ENCODE measurements at places on chromosomes 3 and 15.

GRCh38 chr3:27717200-27717852 is 4.8 kb downstream of the EOMES start:
- no peak for DNase-seq

DNA sequence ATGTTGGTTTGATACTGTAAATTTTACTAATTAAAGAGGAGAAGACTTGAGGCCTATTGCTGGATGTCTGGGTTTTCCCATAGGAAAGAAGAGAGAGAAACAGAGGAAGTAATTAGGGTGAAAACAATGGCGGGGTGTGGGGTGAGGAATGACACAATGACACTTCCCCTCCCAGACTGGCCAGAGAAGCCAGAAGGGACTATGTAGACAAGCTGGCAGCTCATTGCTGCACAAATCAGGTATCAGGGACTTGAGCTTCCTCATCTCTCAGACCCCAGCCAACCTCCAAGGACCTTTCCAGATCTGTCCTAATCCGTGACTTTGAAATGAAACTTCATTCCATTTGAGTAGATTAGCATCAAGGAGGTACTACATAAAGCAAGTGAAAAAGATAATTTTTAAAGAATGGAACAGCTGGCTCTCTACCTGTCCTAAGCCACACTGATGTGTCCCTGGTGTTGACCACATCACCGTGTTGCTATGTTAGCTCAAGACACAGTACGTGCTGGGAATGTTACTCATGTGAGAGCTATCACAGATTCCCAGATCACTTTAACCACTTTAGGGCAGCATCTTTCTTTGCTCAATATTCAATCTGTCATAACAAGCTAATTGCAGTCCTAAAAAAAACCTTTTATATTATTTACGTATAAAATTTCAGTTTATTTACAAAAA is 22.2 kb downstream of the TMEM212 start:
- no peak for DNase-seq

DNA sequence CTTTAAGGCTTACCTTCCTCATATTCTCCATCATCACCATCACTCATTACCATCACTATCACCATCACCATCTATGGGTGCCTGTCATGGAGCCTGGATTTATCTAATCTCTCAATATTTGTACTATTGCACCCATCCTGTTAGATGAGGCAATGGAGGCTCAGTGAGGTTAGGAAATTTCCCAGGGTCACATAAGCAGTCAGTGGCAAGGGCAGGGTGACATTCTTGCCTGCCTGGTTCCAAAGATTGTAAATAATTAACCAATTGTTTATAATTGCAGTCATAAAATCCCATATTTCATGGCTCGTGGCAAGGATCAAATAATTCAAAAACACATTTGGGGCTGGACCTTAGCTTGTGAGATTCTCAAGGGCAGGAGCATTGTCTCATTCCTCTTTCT is 55.2 kb downstream of the MGLL start:
- no peak for DNase-seq

GRCh38 chr3:117531078-117531767 is 821.6 kb downstream of the TUSC7 start:
- DNase-seq, result no peak

DNA sequence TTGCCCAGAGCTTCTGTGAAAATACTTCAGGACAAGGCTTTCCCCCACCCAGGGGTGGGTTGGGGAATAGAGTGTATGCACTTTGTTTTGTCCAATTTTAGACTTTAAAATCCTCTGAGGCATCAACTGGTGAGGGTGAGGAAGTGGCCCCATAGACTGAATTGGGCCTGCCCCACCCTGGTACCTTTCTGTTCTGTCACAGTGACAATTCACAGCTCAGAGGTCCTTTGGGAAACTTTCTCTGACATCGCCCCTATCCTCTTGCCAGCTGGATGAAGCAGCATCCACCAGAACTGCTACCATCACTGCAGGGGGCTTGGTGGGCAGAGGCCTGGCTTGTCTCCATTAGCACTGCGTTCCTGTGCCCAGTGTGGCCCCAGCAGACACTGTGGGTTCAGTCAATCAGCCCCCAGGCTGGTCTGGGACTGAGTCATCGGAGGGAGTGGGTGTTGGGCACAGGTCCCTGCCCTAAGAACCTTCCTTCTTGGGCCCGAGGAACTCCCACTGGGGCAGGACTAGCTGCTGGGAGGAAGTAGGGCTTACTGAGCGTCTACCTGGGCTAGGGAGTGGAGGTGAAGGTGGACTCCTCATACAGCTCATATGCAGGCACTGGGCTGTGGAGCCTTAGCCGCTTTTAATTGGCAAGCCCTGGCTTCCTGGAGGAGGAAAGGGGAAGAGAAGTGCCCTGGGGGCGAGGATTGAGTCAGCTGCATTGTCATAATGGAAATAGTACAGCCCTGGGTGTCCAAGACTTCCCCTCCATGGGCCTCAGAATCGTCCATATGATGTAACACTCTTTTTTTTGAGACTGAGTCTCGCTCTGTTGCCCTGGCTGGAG is 1.5 kb upstream of the PPM1M start:
- no peak for DNase-seq

DNA sequence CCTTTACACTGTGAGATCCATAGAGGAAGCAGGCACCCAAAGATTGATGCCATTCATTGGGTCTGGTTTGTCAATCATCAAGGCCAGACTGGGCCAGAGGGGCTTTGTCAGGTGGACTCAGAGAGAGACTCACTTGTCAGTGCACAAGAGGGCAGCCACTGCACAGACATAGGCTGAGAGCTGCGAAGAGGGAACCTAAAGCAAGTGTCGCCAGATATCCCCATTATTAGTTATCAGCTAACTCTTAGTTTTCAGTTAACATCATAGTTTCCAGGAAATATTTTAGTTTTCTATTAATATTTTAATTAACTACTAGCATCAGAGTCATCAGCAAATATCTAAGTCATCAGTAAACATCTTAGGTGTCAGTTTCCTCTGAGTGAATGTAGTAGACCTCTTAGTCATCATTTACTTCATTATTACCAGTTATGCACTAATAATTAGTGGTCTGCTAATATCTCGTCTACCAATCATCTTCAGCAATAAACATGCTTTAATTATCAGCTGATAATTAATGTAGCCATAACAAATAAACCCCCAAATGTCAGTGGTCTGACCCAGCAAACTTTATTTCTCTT is 41.7 kb upstream of the LIMD1 start:
- no peak for DNase-seq

DNA sequence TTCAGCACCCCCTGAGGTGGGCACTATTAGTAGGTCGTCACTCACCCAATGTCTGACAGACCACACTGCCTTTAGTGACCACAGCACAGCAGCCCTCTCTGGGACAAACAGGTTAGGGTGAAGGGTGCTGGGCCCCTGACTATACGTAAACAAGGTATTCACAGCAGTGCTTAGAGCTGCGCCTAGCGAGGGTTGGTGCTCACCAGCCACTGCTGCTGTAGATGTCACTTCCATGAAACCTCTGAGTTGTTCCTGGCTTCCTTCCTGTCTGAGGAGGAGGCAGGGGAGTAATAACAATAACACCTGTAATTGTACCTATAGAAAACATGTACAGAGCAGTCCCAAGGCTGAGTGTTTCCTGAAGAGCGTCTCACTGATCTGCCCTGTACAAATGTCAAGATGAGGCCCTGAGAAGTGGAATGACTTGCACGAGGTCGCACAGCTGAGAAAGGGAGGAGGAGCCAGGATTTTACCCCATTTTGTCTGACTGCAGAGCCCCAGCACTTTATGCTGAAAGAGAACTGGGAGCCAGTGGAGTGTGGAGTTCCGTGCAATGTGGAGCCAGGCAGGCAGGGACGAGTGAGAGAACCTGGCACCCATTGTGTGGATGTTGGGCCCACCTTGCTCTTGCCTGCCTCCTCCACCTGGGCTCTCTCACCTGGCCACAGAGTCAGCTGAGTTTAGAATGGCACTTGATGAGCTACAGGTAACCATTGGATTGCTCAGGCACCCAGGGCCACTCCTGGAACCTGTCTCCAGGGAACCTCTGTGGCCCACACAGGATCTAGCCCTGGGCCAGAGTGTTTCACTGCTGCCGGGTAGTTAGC is 93.8 kb downstream of the DNAJB8 start:
- no peak for DNase-seq

DNA sequence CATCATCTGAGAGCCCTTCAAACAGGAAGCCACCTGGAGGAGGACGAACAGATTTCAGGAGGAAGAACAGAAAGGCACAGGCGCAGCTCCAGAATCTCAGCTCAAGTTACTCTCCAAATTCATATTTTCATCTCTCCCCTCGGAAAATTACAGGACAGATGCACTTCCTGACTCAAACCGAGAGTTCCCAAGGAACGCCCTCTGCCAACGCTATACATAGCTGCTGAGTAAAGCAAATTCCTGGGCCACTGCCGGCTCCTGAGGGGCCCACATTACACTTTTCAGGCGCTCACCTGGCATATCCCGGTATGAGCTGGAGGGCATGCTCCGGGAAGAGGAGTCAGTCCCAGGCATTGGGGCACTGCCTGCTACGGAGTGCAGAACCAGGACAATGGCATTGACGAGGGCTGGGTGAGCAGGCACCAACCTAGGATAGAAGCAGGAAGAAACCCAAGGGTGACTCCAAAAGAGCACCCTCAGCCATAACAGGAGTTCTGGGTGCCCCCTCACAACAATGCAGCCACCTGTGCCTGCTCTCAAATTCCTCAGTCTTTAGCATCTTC is 11.2 kb downstream of the UBL7 start:
- no peak for DNase-seq

GRCh38 chr3:21517184-21517583 is 233.8 kb downstream of the ZNF385D start:
- no peak for DNase-seq

- no peak for DNase-seq
Measured at GRCh38 chr15:84947947-84948830, 33.5 kb upstream of the PDE8A start.

All from stimulated activated CD8-positive, alpha-beta memory T cell treated with anti-CD3 and anti-CD28 coated beads, Interleukin-7, amount 100 ng/mL, for 24 hours (primary cell).